ENCODE measurements at places on chromosomes 11 and 22. TPM values are rescaled to one million over a fixed set of nuclear protein-coding genes. Genes with fewer than 3 reads are reported as not detected.

GRAP2 gene
- polyA plus RNA-seq = not detected

MYRF gene
- polyA plus RNA-seq = not detected

GRIA4 gene
- 42.7 TPM for polyA plus RNA-seq

PRG2 gene
- polyA plus RNA-seq = not detected

PLA2G3 gene
- not detected for polyA plus RNA-seq

SPDYC gene
- not detected for polyA plus RNA-seq

SEPTIN3 gene
- polyA plus RNA-seq = 45.8 TPM

PRODH gene
- not detected for polyA plus RNA-seq

SERPING1 gene
- 24.1 TPM for polyA plus RNA-seq

IL10RA gene
- not detected for polyA plus RNA-seq

OR51A2 gene
- polyA plus RNA-seq = not detected

RIMBP3B gene
- 0.15 TPM for polyA plus RNA-seq

ANGPTL5 gene
- polyA plus RNA-seq = 0.42 TPM

ARSA gene
- 1.0 TPM for polyA plus RNA-seq

TBX10 gene
- polyA plus RNA-seq = not detected

TBCEL gene
- polyA plus RNA-seq = 14.5 TPM

GGTLC2 gene
- polyA plus RNA-seq = not detected

HSPB2 gene
- 22.1 TPM for polyA plus RNA-seq

CLDN5 gene
- 0.17 TPM for polyA plus RNA-seq

ZBTB3 gene
- 3.5 TPM for polyA plus RNA-seq

FADS3 gene
- not detected for polyA plus RNA-seq

VSTM5 gene
- polyA plus RNA-seq = 1.8 TPM

SLN gene
- polyA plus RNA-seq = 12.9 TPM

OR6T1 gene
- polyA plus RNA-seq = not detected

DUSP8 gene
- 0.62 TPM for polyA plus RNA-seq

ABCC8 gene
- 43.7 TPM for polyA plus RNA-seq

AP1B1 gene
- 10.2 TPM for polyA plus RNA-seq

OR5A1 gene
- not detected for polyA plus RNA-seq
